ENCODE measurements at places on chromosomes 4 and X. TPM values are rescaled to one million over a fixed set of nuclear protein-coding genes. Genes with fewer than 3 reads are reported as not detected.
A peak's percentile ranks its signal among the peaks of the same experiment; 100 is the strongest.

- DNase-seq = peak; percentile 87
Measured at GRCh38 chr4:151887031-151887815, 126.4 kb upstream of the GATB start.

The TMEM271 gene
- not detected for total RNA-seq

The EDA2R gene
- total RNA-seq = 8.1 TPM

- no peak for DNase-seq
Measured at GRCh38 chr4:187139141-187139540, 415.5 kb upstream of the FAT1 start.

DNA sequence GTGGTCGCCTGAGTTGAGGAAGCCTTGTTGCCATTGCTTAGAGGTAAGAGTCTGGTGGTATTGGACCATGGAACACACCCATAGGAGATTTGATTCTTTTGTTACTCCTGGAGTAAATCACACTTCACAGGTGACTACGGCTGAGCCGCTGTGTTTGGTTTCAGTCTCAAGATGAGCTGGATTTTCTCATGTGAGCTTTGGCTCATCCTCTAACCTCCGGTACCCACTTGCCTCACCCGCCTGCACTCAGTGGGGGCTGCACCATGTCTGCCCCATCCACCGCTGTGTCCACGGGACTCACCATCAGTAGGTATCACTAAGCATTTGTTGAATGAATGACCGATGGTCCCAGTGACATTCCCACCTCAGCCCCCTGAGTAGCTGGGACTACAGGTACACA is 52.7 kb downstream of the HTT-AS start:
- DNase-seq = no peak

DNA sequence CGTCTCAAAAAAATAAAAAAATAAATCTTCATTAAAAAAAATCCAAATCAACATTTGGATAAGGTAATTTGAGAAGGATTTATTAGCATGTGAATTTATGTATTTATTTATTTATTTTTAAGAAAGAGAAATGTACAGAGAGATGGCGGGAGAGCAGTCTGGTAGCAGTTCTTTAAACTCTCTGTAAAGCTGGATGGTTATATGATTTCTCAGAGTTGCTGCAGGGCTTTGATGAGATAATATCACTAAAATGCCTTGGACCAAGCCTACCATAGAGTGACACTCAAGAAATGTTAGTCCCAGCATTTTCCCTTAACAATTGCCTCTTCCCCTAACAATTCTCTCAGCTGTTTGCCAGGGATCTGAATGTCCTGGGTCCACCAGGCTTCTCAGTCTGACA is 103.4 kb upstream of the LNX1 start:
- DNase-seq = no peak

GRCh38 chrX:124401696-124402095 is 55.3 kb downstream of the SH2D1A start:
- no peak for DNase-seq

The SORBS2 gene
- total RNA-seq = 0.90 TPM

The PAGE1 gene
- not detected for total RNA-seq

DNA sequence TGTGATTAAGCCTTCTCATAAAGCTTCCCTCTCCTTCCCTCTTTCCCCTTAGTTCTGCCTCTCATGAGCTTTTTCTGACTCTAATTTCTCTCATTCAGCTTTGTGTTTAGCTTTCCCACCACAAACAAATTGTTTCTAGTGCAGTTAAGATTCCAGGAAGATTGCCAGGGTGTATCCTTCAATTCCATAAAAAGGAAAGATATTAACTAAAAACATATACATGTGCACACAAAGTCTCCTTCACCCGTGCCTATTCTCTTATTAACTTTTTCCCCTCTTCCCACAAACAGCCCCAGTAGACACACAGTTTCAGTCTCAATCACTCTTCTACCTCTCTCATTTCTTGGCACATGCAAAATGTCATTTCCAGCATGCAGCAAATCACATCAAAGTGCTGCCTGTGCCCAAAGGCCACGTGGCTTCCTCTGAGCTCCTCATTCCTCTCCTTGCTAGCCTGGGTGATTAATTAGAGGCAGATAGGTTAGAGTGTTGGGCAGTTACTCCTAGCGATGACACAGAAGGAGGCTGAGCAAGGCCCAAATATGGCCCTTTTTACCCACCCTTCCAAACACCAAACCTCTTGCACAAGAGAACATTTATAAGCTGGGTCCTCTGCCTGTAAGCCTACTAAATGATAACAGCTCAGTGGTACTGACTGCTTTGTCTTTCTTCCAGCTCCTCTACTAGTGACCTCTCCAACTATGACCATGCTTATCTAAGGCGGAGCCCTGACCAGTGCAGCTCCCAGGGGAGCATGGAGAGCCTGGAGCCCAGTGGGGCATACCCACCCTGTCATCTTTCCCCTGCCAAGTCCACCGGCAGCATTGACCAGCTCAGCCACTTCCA is 159.6 kb downstream of the SOWAHB start:
- DNase-seq = peak; percentile 30

The F8A3 gene
- 2.4 TPM for total RNA-seq

- DNase-seq = no peak
Measured at GRCh38 chrX:28920153-28920943, 333.1 kb downstream of the IL1RAPL1 start.

- DNase-seq = no peak
Measured at GRCh38 chr4:48585401-48585800, 95.3 kb downstream of the ZAR1 start.

The SFRP2 gene
- total RNA-seq = 0.33 TPM

- no peak for DNase-seq
Measured at GRCh38 chr4:129821963-129822362, 726.0 kb downstream of the C4orf33 start.

DNA sequence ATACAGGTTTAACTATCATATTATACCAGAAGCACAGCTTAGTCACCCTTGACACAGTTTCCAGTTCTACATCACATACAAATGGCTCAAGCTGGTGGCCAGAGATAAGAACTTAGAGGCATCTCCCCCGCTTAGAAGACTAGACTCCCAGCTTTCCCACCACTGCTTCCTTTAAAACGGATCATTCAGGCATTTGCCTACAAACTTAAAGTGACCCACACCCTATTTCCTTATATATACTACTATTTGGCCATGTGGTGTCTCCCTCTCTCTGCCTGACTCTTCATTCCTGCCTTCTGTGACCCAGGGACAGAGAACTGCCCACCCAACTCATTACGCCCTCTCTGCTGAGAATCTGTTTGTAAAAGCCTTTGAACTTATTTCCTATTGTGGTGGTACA is 781.2 kb upstream of the DIAPH2 start:
- DNase-seq = no peak

The ALPK1 gene
- 28.5 TPM for total RNA-seq

- no peak for DNase-seq
Measured at GRCh38 chr4:72016011-72016410, 15.8 kb upstream of the NPFFR2 start.

- DNase-seq = no peak
Measured at GRCh38 chr4:113053883-113054282, 4.4 kb downstream of the ANK2 start.

The HEPH gene
- total RNA-seq = 0.35 TPM

- no peak for DNase-seq
Measured at GRCh38 chr4:23828020-23828715, 61.7 kb downstream of the PPARGC1A start.

The ANXA10 gene
- not detected for total RNA-seq

- no peak for DNase-seq
Measured at GRCh38 chr4:94571715-94572114, 120.0 kb downstream of the PDLIM5 start.

The ARX gene
- total RNA-seq = not detected

- DNase-seq = no peak
Measured at GRCh38 chr4:125681240-125681639, 366.5 kb downstream of the FAT4 start.

DNA sequence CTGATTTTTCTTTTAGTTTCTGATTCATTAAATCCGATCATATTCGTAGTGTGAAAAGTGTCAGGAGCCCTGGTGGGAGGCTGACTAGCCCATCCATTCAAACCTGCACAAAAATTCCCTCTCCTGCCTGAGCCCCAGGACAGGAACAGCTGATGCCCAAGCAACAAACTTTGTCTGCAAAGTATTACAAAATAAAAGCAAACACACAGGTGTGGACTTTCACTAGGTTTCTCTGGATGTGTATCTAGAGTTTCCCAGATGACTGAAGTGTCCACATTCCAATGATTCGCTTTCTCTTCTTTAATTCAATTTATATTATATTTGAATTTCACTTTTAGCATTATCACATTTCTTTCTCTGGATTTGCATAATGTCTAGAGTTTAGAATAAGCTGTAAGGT is 18.2 kb upstream of the FAM9B start:
- no peak for DNase-seq

DNA sequence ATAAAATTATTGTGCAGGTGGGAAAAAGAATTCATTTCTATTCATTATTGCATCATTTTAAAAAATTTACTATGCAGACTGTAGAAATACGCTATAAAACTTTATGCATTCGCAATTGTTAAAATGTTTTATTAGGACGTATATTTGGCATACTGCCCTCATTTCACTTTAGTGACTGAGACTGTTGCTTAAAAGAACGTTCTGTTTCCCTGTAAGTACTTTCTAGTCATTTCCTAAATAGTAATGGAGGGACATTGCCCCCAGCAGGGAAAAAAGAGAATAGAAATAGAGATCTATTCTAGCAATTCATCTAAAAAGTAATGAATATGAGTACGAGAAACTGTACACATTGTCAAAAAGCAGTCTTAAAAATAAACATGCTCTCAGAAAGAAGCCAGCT is 1295.8 kb upstream of the TENM3 start:
- no peak for DNase-seq

- no peak for DNase-seq
Measured at GRCh38 chrX:46602468-46603102, 29.0 kb downstream of the CHST7 start.

The CD99L2 gene
- 22.9 TPM for total RNA-seq

GRCh38 chr4:81482326-81482725 is 10.6 kb upstream of the RASGEF1B start:
- no peak for DNase-seq

The MAMLD1 gene
- total RNA-seq = not detected

Data from GM12878 (cell line).